Activated CD8-positive, alpha-beta memory T cell treated with anti-CD3 and anti-CD28 coated beads, Interleukin-2, amount 50 U/mL, for 48 hours (primary cell): ENCODE measurements at places on chromosomes 1 and 21.

GRCh38 chr21:33026878-33027400 is 1.2 kb downstream of the OLIG2 start:
- DNase-seq, result no peak

- no peak for DNase-seq
Measured at GRCh38 chr1:183571678-183572268, 18.5 kb downstream of the NCF2 start.

- no peak for DNase-seq
Measured at GRCh38 chr1:245651093-245651492, 496.3 kb downstream of the KIF26B start.

- no peak for DNase-seq
Measured at GRCh38 chr1:1462318-1462966, 9.1 kb upstream of the ATAD3B start.
